ENCODE measurements at places on chromosomes 5 and 9. TPM values are rescaled to one million over a fixed set of nuclear protein-coding genes. Genes with fewer than 3 reads are reported as not detected.

GRCh38 chr9:91818647-91819403 is 131.2 kb downstream of the ROR2 start:
- no peak for DNase-seq

GRCh38 chr9:137136261-137136880 is 2.6 kb upstream of the GRIN1 start:
- no peak for DNase-seq

DNA sequence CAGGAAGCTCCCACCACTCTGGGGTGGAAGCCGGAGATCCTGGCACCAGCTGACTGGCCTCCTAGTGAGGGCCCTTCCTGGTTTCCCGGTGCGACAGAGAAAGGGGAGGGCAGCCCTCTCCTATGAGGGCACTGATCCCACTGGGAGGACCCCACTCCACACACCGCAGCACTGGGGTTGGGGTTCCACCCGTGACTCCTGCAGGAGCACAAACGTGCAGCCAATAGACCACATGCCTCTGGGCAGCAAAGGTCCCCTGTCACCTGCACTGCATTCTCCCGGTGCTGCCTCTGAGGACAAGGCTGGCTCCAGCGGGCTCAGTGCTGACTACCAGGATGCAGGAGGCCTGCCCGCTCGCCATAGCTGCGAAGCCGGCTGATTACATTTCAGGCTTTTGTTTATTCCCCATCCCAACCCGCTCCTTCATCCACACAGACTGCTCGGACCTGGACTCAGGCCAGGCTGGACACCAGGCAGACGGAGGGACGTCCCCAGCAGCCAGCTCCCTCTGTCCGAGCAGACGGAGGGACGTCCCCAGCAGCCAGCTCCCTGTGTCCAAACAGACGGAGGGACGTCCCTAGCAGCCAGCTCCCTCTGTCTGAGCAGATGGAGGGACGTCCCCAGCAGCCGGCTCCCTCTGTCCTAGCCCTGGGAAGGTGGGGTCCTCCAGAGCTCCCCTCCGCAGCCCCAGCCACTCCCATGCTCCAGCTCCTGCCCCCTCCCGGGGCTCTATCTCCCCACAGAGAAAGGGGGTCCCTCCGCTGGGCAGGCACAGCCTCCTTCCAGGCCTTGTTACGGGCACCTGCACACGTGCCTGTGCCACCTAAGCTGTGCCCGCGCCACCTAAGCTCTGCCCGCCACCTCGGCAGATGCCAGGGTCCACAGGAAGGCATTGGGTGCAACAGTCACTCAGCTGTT is 8.8 kb upstream of the CEP72 start:
- DNase-seq = no peak

- no peak for DNase-seq
These were observed 168.4 kb downstream of the RASEF start for GRCh38 chr9:82894548-82894947.

- DNase-seq = no peak
These were observed 28.3 kb upstream of the APC start for GRCh38 chr5:112709416-112709815.

DNA sequence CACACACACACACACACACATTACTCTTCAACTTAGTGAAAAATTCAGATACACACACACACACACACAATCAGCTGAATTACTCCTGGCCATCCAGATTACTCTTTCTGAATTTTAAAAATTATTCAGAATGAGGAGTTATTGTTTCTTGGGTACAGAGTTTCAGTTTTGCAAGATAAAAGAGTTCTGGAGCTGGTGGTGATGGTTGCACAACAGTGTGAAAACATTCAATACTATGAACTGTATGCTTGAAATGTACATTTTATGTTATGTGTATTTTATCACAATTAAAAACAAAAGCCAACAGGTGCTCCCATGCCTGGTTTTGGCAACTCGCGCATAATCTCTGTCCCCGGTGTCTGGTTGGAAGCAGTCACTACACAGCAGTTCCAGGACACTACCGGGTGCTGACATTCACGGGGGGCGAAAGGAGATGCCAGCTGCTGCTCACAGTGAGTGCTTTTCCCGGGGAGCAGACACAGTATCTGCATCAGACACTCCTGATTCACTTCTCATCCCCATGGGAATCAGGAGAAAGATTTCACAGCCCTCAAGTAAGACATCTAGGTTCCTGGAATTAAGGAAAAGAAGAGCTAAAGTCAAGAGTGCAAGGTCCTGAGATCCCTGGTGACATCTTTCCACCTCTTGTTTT is 55.7 kb downstream of the LHFPL2 start:
- no peak for DNase-seq

- DNase-seq = no peak
These were observed 16.1 kb upstream of the MRNIP start for GRCh38 chr5:179874536-179875292.

GRCh38 chr5:34041247-34041972 is 1.6 kb downstream of the C1QTNF3 start:
- no peak for DNase-seq

GRCh38 chr5:143398451-143399237 is 4.8 kb downstream of the NR3C1 start:
- DNase-seq = no peak

- no peak for DNase-seq
These were observed 13.8 kb downstream of the LEAP2 start for GRCh38 chr5:132887283-132887682.

- DNase-seq = no peak
These were observed 96.1 kb upstream of the RAPGEF1 start for GRCh38 chr9:131836021-131836420.

DNA sequence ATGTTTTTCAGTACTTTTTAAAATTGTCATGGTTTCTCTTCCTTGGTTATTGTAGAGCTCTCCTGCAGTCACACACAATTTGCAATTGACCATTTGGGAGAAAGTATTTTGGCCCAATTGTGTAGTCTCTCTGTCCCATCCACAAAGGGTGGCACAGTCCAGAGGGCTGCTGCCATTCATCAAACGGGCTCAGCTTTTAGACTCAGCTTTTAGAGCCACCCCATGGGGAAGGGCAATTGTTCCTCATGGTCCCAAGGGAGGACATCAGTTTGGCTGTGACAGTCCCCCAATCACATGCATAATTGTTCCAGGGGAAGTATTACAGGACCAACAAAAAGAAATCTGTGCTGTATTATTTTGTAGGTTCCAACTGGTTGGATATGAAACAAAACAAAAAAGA is 207.6 kb downstream of the ZNF462 start:
- DNase-seq = no peak

GRCh38 chr9:92770360-92770995 is 5.8 kb upstream of the BICD2 start:
- no peak for DNase-seq

DNA sequence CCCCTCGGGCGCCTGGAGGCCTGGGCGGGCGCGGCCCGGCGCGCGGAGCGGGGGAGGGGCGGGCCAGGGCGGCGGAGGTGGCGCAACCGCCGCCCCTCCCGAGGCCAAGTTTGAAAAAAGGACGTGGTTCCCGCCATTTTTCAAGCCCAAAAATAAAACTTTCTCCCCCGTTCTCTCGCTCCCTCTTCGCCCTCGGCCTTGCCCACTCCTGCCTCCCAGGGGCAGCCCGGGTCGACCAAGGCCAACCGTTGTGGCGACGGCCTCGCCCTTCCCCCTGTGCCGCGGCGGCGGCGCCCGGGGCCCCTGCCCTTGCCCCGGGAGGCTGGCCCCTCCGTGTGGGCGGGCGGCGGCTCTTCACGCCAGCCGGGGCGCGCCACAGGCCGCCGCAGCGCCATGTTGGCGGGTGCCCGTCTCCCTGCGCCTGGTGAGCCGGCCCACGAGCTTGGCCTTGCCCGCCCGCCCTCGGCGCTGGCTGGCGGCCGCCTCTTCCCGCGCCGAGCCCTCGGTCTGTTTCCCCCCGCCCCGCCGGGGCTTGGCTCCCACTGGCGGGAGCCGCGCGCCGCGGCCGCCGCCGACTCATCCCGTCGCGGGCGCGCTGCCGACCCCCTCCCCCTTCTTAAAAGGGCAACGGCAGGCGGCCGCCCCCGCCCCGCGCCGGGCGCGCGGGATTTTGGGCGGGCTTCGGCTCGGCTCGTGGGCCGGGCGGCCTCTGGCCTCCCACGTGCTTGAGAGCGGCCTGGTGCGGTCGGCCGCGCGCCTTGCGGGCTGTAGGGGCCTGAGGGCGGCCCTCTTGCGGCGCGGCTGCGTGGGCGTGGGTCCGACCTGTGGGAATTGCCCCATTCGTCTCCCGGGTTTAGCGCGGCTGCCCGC is 1.3 kb downstream of the ANP32B start:
- no peak for DNase-seq

DNA sequence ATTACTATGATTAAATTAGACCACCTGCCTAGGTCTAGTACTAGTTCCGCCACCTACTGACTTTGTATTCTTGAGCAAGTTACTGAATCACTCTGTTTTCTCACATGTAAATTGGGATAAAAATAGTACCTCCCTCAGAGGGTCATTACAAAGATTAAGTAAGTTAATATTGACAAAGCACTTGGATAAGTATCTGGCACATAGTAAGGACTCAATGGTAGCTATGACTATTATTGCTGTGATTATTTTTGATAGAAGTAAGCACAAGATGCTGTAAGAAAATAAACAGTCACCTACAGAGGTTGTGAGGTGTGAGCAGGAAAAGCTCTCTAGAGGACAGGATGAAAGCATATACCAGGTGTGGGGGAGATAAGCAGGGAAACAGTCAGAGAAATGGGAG is 173.1 kb upstream of the PAPPA start:
- no peak for DNase-seq

DNA sequence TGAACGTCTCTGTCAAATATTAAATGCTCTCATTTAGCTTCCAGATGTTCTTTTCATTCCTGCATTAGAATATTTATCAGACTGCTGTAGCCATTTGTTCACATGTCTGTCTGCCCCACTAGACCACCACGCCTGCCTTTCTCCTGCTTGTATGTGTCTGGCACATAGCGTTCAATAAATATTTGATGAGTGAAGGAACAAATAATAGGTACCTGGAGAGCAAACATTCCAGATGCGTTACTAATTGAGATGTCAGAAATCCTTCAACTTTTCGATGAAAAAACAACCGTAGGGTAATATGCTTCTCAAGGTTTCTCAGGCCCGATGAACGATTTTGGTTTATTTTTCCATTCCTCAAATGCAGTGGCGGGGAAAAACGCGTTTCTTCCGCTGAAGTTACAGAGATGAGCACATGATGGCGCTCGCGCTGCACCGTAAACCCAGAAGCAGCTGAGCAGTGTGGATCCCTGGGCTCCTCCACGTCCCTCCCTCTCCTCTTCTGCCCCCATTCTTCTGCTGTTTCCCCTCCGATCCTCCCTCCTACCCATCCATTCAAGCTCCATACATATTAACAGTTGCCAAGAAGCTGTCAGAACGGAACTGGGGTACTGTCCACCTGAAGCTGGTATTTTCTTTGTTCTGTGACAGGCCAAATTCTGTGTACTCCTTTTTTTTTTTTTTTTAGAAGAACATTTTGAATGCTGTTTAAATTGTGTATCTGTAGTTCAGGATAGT is 245.4 kb downstream of the MPDZ start:
- DNase-seq = peak; percentile 49

DNA sequence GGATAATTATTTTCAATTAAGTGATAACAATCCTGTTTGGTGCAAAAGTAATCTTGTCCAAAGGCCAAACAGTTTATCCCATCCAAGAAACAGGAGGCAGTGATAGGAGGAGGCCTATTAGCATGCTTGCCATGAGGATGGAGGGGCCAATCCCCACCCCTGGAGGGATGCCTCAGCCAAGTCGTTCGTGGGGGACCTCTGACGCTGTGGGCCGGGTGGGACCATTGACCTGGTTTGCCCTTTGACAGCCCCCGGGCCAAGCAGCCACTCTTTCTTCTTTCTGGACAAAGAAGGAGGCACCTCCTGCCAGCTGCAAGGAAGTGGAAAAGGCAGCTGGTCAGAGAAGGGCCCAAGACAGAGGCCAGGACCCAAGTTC is 39.5 kb upstream of the GRHPR start:
- DNase-seq = no peak

- no peak for DNase-seq
These were observed 39.7 kb downstream of the DDX31 start for GRCh38 chr9:132630116-132630515.

GRCh38 chr9:90449213-90449925 is 193.3 kb downstream of the DIRAS2 start:
- no peak for DNase-seq

DNA sequence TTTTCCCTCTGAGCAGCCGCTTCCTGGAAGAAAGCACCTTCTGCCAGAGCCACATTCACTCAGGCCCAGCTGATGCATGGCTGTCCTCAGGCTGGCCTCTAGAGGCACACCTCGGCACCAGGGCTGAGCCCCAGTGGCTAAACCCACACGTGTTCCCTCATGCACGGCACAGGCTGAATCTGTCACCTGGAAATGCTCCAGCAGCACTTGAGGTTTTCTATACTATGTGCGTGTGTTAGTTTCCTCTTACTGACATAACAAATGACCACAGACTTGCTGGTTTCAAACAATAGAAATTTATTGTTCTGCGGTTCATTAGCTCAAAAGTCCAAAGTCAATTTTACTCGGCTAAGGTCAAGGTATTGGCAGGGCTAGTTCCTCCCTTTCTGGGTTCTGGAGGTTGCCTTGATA is 141.4 kb downstream of the LRRC70 start:
- peak; percentile 59 for DNase-seq

DNA sequence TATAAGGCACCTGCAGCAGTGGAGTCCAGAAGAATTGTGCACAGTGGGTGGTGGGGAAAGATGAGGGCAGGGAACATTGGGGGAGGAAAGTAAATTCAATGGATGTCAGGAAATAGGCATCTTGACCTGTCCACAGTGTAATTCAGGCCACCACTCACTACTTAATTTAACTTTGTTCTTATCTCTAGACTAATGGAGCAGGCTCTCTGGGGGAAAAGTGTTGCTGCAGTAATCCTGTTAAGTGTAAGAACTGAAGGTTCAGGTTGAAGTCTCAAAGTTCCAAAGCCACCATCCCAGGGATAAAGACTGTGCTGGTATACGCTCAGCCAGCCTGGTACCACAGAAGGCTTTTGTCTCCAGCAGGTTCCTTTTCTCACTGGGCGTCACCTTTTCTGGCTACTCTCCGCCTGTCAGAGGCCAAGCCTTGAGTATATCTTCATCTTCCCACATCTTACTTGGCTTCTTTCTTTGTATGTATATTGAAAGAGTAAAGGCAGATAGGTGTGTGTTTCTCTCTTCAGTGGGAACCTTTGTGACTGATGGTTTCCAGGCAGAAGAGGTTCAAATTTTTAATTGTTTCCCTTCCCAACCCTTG is 150.9 kb upstream of the DMRT1 start:
- no peak for DNase-seq

The TMEM215 gene
- 0.67 TPM for total RNA-seq

The PCDHGC5 gene
- 0.78 TPM for total RNA-seq

The GFRA3 gene
- 1.2 TPM for total RNA-seq

The IL13 gene
- total RNA-seq = not detected

The SLC36A3 gene
- not detected for total RNA-seq

The DEPDC1B gene
- 67.4 TPM for total RNA-seq

The SHISAL2B gene
- total RNA-seq = 8.6 TPM

The C9orf85 gene
- 14.5 TPM for total RNA-seq

The SPATA31C1 gene
- total RNA-seq = not detected

The LCN9 gene
- 3.7 TPM for total RNA-seq

The SMIM23 gene
- not detected for total RNA-seq

The GMCL2 gene
- 0.13 TPM for total RNA-seq

The ZNF366 gene
- not detected for total RNA-seq

The PCDHB9 gene
- total RNA-seq = 1.6 TPM

The GAPT gene
- total RNA-seq = not detected
